ENCODE measurements at places on chromosomes 11 and 22.

- no peak for ATAC-seq
- H3K36me3 ChIP-seq, result no peaks in the 10 kb centered on the region
- H3K27me3 ChIP-seq, result no peaks in the 10 kb centered on the region
- H3K27ac ChIP-seq, result no peak overlapping the region
These were observed 45.0 kb downstream of the OR4C6 start for GRCh38 chr11:55707029-55707428.

- H3K27ac ChIP-seq, result no peak overlapping the region
- peaks cover 18% of the 10 kb centered on the region for H3K36me3 ChIP-seq
- no peak overlapping the region for H3K4me3 ChIP-seq
- H3K4me1 ChIP-seq, result peaks cover 11% of the 10 kb centered on the region
- no peak for ATAC-seq
These were observed 9.8 kb downstream of the TOLLIP start for GRCh38 chr11:1299621-1300020.

- H3K4me3 ChIP-seq, result no peak overlapping the region
- no peaks in the 10 kb centered on the region for H3K36me3 ChIP-seq
- no peaks in the 10 kb centered on the region for H3K4me1 ChIP-seq
- ATAC-seq, result peak; percentile 42
These were observed 515.1 kb downstream of the INSC start for GRCh38 chr11:15629690-15630321.

DNA sequence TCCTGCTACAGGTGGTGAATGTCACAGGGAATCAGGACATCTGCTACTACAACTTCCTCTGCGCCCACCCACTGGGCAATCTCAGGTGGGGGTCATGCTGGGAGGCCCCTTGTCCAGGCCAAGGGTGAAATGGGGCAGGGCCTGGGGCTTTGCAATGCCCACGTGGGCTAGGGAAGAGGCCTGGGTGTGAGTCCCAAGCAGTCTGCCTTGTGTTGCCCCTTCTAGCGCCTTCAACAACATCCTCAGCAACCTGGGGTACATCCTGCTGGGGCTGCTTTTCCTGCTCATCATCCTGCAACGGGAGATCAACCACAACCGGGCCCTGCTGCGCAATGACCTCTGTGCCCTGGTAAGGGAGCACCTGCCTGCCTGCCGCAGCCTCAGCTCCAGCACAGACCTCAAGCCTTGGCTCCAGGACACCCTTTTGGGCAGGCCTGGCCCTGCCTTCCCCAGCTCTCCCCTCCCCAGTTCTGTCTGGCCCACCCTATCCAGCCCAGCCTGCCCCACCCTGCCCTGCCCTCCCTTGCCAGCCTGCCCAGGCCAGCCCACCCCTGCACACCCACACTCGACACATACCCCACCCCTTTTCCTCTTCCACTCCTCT lies 9.1 kb upstream of the TAGLN start:
- H3K4me3 ChIP-seq, result no peak overlapping the region
- no peak for ATAC-seq
- peaks cover 5% of the 10 kb centered on the region for H3K4me1 ChIP-seq
- peaks cover 13% of the 10 kb centered on the region for H3K36me3 ChIP-seq
- no peaks in the 10 kb centered on the region for H3K27me3 ChIP-seq

- peaks cover 7% of the 10 kb centered on the region for H3K4me1 ChIP-seq
- H3K27ac ChIP-seq, result no peak overlapping the region
- ATAC-seq, result no peak
- no peaks in the 10 kb centered on the region for H3K36me3 ChIP-seq
These were observed 92.5 kb downstream of the PLEKHA7 start for GRCh38 chr11:16921668-16922067.

DNA sequence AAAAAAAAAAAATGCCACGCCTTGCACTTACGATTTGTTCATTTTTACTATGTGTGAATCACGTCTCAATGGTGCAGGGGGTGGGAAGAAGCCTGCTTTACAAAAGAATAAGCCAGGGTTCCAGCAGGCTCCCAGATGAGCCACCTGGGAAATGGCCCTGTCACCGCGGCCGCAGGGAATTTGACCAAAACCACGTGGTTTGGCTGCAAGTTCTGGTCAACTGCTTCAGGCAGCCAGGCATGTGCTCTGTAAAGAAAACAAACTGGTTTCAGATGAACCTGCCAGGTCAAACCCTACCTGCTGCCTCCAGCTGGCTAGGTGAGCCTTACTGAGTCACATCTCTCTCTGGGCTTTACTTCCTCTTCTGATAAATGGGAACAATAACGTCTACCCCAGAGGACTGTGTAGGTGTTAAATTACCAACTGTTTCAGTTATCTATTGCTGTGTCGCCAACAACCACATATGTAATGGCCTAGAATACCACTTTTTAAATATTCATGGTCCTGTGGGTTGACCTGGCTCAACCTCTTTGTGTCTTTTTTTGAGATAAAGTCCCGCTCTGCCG lies 30.5 kb upstream of the GCAT start:
- no peaks in the 10 kb centered on the region for H3K27me3 ChIP-seq
- peak; percentile 60 for ATAC-seq
- H3K4me1 ChIP-seq, result peaks cover 5% of the 10 kb centered on the region
- no peak overlapping the region for H3K4me3 ChIP-seq
- H3K27ac ChIP-seq, result no peak overlapping the region
- peaks cover 10% of the 10 kb centered on the region for H3K36me3 ChIP-seq

DNA sequence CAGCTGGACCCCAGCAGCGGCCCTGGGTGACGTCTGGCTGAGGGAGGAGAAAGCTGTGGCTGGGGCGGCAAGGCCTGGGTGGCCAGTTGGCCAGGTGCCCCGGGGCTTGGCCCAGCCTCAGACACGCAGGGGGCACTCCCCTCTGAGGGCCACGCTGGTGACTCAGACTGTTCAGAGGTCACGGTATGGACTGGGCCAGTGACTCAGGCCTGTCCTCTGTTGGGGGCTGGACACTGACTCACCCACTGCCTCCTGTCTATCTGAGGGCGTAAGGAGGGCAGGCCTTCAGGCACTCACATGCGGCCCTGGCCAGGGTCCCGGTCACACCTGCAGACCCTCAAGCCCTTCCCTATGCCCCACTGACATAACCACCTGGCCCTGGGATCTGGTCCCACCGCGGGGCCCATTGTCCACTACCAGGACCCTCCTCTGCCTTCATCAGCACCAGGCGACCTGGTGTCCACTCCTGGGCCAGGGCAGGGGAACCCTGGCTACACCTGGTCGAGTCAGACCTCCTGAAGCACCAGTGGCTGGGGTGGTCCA lies 3.7 kb upstream of the MUC5AC start:
- H3K4me1 ChIP-seq, result no peaks in the 10 kb centered on the region
- H3K36me3 ChIP-seq, result no peaks in the 10 kb centered on the region
- no peak for ATAC-seq
- no peak overlapping the region for H3K27ac ChIP-seq

DNA sequence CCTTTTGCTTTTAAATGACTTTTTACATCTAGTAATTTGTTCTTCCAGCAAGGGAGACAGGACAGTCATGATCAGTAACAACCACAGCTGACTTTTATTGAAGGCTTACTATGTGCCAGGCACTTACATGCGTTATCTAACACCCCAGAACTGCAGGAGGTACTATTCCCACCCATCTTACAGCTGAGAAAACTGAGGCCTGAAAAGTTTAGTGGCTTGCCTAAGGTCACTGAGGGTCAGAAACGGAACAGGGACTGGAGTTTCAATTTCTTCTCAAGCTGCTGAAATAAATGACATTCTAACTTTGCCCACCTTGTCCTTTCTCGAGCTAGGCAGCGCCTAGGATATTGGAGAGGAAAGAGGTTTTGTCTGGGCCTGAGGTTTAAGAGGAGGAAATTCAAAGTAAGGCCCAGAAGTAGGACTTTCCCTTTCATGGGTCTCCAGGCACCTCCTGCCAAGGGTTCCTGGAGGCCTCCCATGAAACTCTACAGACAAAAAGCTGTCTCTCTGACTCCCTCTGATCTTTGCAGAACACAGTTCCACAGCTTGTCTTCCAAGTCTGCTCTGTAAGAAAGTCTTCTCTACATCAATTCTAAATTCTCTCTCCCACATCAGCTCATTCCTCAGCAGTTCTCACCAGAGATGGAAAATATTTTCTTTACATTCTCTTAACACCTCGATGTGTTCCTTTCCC lies 102.2 kb downstream of the NAT10 start:
- H3K36me3 ChIP-seq, result no peaks in the 10 kb centered on the region
- peaks cover 11% of the 10 kb centered on the region for H3K4me1 ChIP-seq
- H3K27me3 ChIP-seq, result peaks cover 8% of the 10 kb centered on the region

GRCh38 chr22:45284705-45285262 lies at the start of gene UPK3A:
UPK3A (plus strand) TSS chr22:45284949; CDS start chr22:45285014, 65 bp downstream.
- H3K4me1 ChIP-seq, result no peaks in the 10 kb centered on the region
- peak; percentile 97 for ATAC-seq
- no peak within 1 kb of the TSS for H3K27ac ChIP-seq
- peak within 1 kb of the TSS; percentile 34 for H3K4me3 ChIP-seq

GRCh38 chr11:103367650-103368049 lies 258.4 kb downstream of the DYNC2H1 start:
- H3K4me3 ChIP-seq, result no peak overlapping the region
- H3K4me1 ChIP-seq, result no peaks in the 10 kb centered on the region
- H3K27me3 ChIP-seq, result no peaks in the 10 kb centered on the region
- no peaks in the 10 kb centered on the region for H3K36me3 ChIP-seq
- no peak for ATAC-seq
- H3K27ac ChIP-seq, result no peak overlapping the region

DNA sequence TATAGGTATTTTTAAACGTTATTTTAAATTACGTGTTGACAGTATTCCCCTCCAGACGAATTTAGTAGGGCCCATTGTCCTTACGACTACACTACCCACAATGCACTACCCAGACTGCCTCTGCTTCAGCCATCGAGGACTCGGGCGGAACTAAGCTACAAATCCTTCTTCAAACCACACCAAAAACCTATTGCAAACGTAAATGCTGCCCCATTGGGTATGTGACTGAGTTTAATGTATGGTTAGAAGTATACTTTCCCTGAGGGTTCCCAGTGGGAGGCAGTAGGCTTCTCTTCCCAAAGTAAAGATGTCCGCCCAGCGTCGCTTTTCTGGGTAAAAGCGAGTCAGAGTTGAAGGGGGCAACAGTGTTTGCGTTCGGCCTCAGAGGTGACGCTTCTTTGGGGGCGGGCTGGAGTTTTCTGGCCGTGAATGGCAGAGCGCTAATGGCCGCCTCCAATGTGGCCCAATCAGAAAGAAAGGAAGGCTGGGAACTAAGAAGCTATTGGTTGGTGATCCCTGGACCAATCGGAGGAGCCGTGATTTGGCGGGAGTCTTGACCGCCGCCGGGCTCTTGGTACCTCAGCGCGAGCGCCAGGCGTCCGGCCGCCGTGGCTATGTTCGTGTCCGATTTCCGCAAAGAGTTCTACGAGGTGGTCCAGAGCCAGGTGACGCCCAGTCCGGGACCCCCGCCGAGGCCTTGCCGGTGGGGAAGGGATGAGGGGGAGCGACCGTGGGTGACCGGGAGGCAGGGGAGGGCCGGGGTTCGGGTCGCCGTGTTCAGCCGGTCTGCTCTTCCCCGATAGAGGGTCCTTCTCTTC lies at the start of gene CDC45:
CDC45 (plus strand) TSS at position 566 of the 818 bp plus-strand sequence; CDS start at position 615, 49 bp downstream.
- ATAC-seq, result peak; percentile 94
- peak within 1 kb of the TSS; percentile 100 for H3K27ac ChIP-seq
- H3K27me3 ChIP-seq, result no peaks in the 10 kb centered on the region
- peaks cover 57% of the 10 kb centered on the region for H3K36me3 ChIP-seq
- H3K4me1 ChIP-seq, result peaks cover 37% of the 10 kb centered on the region
- H3K4me3 ChIP-seq, result peak within 1 kb of the TSS; percentile 87

GRCh38 chr22:31088233-31088986 lies 7.3 kb downstream of the SMTN start:
- H3K4me1 ChIP-seq, result no peaks in the 10 kb centered on the region
- no peak overlapping the region for H3K27ac ChIP-seq

- H3K4me3 ChIP-seq, result no peak overlapping the region
- H3K4me1 ChIP-seq, result no peaks in the 10 kb centered on the region
- no peak overlapping the region for H3K27ac ChIP-seq
- H3K27me3 ChIP-seq, result no peaks in the 10 kb centered on the region
- ATAC-seq, result no peak
These were observed 336.1 kb upstream of the C11orf87 start for GRCh38 chr11:109085708-109086373.

- ATAC-seq, result no peak
- H3K27me3 ChIP-seq, result no peaks in the 10 kb centered on the region
- H3K27ac ChIP-seq, result no peak overlapping the region
These were observed 21.2 kb upstream of the PDE3B start for GRCh38 chr11:14622223-14622954.

GRCh38 chr22:46163557-46163888 lies 13.2 kb downstream of the PPARA start:
- H3K27ac ChIP-seq, result no peak overlapping the region
- ATAC-seq, result no peak
- H3K4me1 ChIP-seq, result no peaks in the 10 kb centered on the region
- no peak overlapping the region for H3K4me3 ChIP-seq
- H3K36me3 ChIP-seq, result peaks cover 18% of the 10 kb centered on the region
- H3K27me3 ChIP-seq, result no peaks in the 10 kb centered on the region

DNA sequence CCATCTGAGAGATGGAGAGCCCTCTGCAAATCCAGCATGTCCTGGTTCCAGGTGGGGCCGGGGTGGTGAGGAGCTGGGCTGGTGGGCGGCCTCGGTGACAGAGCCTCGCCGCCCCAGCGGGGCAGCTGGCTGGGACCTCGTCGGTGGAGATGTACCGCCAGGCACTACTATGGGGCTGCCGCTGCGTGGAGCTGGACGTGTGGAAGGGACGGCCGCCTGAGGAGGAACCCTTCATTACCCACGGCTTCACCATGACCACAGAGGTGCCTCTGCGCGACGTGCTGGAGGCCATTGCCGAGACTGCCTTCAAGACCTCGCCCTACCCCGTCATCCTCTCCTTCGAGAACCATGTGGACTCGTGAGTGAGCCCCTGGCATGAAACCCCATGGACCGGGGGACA lies 7.0 kb downstream of the PLCB3 start:
- no peaks in the 10 kb centered on the region for H3K27me3 ChIP-seq
- H3K36me3 ChIP-seq, result peaks cover 41% of the 10 kb centered on the region
- H3K4me3 ChIP-seq, result no peak overlapping the region
- no peak overlapping the region for H3K27ac ChIP-seq
- peaks cover 16% of the 10 kb centered on the region for H3K4me1 ChIP-seq

DNA sequence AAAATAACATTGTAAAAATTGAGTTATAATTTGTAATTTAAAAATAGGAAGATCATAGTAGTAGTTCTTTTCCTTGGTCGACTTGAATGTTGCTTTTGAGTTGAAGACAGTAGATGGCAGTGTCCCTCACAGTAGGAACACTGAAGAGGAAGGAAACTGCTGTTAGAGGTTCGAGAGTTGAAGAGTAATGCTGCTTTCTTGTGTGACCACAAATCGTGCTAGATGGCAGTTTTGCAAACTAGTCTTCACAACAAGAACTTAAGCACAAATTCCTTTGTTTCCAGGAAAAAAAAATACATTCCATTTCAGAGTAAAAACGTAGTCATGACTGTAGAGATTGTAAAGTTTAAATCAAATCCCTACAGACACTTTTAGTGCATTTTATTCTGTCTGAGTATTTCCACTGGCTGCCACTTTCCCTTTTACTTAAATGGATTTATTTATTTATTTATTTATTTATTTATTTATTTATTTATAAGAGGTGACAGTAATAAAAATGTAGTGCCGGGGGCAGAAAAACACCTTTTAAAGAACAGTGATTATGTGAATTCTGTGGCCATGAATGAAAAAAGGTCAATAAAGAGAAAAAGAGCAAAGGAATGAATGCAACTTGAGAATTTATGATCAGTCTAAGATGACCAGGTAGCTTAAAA lies 54.6 kb downstream of the SPECC1L start:
- peaks cover 84% of the 10 kb centered on the region for H3K36me3 ChIP-seq
- ATAC-seq, result peak; percentile 90
- no peaks in the 10 kb centered on the region for H3K27me3 ChIP-seq
- H3K27ac ChIP-seq, result peak overlapping the region; percentile 67
- peaks cover 3% of the 10 kb centered on the region for H3K4me1 ChIP-seq

Measured in activated T-helper 17 cell treated with anti-CD3 and anti-CD28 coated beads, Interleukin-2, amount 50 U/mL, for 72 hours (primary cell).